ENCODE measurements at places on chromosomes 1 and 21. TPM values are rescaled to one million over a fixed set of nuclear protein-coding genes. Genes with fewer than 3 reads are reported as not detected.

DNA sequence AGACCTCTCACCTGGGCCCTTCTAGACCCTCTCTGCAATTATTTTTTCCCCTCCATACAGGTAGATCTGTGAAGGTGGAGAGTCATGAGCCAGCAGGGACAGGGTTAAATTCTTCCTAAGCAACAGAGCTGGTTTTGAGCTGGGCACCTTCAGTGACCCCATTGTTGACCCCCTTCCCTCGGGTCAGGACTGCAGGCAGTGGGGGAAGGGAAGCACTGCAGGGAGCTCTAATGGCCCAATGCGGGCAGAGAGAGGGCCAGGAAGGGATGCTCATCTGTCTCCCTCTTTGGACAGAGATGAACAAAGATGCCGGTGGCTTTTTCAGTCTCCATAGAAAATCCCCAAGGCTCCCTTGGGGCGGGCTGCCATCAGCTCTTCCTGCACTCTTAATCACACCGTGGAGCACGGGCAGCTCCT is 21.4 kb downstream of the SOX13 start:
- no peak for DNase-seq

- no peak for DNase-seq
These were observed 37.8 kb downstream of the C8B start for GRCh38 chr1:56927986-56928385.

DNA sequence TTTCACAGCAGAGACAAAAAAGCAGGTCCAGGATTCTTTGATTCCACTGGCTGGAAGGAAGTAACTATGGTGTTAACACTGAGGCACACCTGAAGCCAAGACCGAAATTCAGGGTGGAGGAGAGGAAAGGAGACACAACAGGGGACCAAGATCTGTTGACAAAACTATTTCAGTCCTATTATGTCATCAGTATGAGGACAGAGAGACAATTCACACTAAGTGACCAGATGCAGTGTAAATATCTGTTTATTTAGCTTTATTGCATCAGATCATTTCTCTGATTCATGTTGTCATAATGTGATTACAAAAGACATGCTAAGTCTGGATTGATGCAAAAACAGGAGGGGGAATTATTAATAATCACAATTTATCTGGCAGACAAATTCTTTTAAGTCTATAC is 118.8 kb downstream of the SIPA1L2 start:
- DNase-seq = no peak

Gene MRPS14
- total RNA-seq = 13.5 TPM

GRCh38 chr1:231575472-231575871 is 47.0 kb downstream of the TSNAX start:
- DNase-seq = no peak

DNA sequence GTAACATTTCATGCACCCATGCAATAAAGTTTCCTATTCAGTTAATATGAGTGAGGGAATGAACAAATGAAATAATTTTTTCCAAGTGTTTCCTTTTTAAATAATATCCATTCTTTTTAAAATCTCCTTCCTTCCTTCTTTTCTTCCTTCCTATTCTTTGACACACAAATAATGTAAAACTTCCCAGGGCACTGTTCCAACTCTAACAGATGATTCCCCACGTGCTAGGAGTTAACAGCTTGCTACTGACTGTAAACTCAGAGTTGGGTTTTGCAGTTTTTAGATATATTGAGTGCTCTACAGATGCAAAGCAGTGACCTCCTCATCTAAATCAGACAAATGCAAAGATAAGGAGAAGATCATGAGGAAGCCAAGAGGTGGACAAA is 54.0 kb upstream of the POU2F1 start:
- DNase-seq = no peak

DNA sequence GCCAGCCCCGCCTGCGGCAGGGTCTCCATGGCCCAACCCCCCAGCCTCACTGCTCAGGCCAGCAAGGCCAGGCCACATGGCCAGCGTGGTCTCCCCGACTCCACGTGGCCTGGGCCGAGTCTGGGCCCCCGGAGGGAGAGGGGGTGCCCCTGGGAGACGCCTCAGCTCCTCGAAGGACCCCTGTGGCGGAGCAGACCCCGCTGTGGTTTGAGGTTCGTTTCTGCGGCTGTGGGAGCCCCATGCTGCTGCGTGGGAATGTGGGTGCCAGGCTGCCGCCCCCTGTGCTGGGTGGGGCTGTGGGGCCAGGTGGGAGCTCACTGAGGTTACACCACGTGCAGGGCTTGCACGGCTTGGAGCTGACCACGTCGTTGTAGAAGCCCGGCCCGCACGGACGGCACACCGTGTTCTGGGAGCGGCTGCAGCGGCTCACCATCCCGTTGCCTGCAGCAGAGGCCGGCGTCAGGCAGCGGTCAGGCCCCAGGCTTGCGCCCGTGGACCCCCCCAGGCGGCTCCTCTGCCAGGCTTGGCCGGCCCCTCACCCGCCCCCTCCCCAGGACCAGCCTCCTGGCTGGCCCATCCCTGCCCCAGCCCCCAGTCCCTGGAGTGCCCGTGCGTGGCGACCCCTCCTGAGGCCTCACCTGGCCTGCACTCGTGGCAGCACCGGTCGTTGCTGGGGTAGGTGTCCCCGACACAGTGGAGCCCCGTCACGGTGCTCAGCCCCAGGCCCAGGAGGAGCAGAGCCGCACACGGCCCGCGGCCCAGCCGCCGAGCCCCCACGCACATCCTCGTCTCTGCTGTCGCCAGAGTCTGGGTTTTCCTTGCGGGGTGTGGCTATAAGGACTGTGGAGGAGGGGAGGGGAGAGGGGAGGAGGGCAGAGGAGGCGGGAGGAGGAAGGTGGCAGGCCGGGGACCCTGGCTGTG is at the start of gene TNFRSF4:
Gene TNFRSF4, minus strand, starts transcription at position 809 of the 921 bp plus-strand sequence. Its CDS starts 26 bp downstream, at position 783.
- no peak for DNase-seq

- no peak for DNase-seq
These were observed 37.3 kb upstream of the SYT14 start for GRCh38 chr1:209900734-209901133.

Gene ADCY10
- total RNA-seq = under 0.01 TPM

Gene CAMK2N1
- not detected for total RNA-seq

Gene FHL3
- total RNA-seq = 63.0 TPM
